HS-5 (cell line): ENCODE measurements at places on chromosomes 6 and 20.

DNA sequence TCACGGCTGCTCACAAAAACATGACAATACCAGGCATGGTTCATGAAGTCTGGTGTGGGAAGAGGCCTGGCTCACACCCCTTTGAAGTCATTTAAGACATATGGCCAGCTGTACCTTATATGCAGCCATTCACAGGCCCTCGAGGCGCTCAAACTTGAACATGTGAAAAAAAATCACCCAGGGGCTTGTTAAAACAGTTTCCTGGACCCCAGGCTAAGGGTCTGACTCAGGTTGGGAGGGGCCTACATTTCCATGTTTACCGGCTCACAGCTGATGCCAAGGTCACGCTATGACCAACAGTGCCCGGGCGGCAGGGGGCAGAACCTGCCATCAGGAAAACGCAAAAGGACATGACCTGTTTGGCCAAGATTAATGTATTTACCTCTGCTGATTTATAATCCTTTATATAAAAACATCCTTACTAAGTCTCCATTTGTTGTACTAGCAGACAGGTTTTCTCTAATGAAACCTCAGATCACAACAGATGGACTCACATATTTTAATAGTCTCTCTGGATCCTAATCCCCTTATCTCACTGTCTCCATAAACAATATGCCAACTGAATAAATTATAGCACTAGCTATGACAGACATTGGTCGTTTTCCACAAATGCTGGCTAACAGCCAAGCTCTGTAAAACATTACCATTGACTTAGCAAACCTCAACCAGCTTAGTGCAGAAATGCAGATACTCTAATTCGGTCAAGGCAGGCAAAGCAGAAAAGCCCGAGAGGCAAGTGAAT is 19.9 kb downstream of the EZR start:
- no peak for DNase-seq

DNA sequence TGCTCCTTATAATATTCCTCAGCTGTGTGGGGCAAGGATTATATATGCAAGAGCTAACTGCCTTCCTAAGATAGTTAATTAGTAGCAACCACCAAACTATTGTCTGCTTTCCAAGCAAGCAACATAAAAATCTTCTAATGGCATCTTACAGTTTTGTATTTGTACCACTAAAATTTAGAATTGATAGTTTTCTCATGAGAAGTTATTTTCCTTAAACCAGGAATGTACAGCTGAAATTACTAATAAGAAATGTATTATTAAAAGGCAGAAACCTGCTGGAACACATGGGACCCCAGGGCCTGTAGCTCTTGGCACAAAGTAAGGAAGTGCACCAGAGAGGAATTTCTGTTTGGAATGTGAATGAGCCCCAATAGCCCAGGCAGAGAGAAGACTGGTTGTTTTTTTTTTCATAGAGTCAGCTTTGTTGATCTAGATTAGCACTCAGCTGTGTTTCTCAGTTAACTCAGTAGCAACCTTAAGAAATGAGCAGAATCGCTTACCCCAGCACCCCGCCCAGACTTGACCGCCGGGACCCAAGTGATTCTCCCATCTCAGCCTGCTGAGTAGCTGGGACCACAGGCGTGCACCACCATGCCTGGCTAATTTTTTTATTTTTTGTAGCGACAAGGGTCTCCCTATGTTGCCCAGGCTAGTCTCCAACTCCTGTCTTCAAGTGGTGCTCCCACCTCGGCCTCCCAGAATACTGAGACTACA is 2.6 kb downstream of the MGME1 start:
- DNase-seq = no peak

GRCh38 chr6:130760006-130760405 is 67.2 kb upstream of the SMLR1 start:
- peak; percentile 22 for DNase-seq

DNA sequence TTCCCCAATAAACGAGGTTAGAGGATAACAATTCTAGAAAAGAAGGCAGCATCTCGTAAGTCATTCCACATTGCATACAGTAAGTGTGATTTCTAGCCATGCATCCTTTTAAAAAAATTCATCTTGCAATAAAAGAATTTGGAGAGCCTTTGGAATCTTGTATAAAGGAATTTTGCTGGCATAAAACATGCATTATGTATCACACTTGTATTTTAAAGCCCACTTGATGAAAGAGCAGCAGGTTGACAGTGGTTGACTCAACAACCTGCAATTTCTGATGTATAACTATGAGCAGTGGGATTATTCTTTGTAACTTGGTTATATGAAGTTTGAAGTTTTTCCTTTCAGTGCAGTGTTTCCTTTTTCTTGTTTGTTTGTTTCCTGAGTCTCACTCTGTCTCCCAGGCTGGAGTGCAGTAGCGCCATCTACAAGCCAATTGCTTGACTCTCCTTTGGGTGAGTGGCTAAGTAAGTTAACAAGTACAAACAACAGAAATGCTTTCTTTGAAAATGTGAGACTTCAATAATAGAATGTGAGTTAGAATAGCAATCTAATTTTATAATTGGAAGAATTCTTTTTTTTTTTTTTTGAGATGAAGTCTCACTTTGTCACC is 39.9 kb downstream of the JARID2 start:
- no peak for DNase-seq

DNA sequence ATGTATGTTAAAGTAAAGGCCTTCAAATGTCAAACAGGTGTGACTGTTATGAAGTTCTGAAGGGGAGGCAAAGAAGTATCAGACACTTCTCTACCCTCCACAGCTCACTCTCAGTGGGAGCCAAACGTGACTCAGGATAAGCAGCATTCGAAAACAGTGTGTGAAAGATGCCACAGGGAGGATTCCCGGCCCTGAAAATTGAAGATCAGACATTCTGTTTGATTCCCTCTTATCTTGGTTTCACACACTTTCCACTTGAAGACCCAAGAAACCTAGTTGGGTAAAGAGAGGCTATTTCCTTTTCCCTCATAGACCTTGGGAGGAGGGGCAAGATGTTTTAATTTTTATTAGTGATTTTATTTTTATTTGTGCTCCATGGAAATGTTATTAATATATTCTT is 164.2 kb upstream of the SUPT3H start:
- no peak for DNase-seq

DNA sequence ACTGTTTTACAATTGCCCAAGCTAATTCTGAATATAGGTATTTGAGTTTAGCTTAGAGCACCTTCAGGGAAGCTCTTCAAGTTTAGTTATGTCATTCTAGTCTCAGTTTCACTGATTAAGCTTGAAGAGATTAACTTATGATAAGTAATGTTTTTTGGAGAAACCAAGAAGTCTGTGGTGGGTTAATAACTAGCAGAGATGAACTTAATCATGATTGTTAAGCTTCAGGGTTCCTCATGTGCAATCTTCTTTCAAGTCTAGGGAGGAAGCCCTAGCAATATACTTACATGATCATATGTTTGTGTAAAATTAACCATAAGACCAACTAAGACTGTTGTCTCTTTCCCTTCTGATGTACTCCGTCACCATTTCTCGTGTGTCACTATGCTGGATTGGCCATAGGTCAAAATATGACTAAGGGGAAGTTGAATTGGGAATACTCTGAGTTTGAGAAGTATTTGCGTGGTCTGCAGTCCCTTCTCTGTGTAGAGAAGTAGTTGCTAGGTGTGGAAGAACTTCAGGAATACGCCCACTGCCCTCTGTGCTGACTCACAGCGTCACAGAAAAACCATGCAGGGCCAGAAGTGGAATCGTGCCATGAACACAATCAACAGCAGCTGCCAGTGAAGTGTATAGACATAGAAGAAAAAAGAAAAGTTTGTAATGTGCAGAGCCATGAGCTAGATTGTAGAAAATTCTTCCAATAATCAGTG is 88.3 kb downstream of the SH3BGRL2 start:
- DNase-seq = peak; percentile 11

DNA sequence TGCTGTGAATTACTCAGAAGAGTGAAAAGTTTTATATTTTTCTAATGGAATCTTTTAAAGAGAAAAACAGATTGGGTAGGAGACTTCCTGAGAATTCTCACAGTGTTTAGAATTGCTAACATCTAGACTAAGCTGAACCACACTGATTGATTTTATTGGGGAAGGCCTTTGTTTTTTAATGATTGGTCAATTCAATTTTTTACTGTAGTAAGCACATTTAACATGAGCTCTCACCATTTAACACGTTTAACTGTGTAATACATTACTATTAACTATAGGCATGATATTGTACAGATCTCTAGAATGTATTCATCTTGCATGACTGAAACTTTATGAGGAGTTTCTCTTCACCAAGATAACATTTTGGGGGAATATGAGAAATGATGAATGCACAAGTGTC is 987.3 kb downstream of the PHF3 start:
- DNase-seq = no peak

DNA sequence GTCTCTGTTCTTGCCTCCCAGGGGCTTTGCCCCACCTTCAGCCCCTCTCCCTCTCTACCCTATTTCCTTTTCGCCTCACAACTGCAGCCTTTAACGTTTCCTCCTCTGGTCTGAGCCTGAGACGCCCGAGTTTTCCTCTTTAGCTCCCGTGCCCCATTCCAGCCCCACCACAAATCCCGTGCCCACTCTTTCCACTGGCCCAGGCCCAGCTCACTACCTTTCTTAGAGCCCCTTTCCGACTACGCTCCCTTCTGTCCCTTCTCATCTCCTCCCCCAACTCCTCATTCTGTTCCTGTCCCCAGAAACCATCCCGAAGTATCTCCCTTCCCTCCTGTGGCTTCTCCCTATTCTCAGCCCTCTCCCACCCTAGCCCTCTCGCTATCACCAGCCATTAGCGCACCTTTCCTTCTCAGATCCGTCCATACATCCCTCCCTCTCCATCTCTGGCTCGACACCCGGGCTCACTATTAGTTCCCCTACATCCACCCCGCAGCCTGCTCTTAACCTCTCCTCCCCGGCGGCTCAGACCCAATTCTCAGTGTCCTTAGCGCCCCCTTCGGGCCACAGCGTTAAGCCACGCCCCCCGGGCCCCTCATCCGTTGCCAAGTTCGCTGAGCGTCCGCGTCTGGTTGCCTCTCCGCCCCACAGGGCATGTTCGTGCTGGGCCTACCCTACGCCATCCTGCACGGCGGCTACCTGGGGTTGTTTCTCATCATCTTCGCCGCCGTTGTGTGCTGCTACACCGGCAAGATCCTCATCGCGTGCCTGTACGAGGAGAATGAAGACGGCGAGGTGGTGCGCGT is 2.7 kb downstream of the SLC32A1 start:
- no peak for DNase-seq

DNA sequence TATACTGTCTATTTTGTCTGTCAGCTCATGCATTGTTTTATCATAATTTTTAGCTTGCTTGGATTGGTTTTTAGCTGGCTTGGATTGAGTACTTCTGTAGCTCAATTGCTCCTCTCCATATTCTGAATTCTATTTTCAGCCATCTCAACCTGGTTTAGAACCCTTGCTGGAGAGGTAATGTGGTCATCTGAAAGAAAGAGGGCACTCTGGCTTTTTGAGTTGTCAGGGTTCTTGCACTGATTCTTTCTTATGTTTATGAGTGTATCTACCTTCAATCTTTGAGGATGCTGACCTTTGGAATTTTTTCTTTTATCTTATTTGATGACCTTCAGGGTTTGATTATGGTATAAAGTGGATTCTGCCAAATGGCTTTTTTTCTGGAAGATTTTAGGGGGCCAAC is 632.7 kb upstream of the ID4 start:
- DNase-seq = no peak

GRCh38 chr20:19947611-19948264 is 69.4 kb upstream of the NAA20 start:
- DNase-seq = peak; percentile 9

GRCh38 chr20:42419814-42420532 is 769.7 kb downstream of the PTPRT start:
- DNase-seq = no peak

DNA sequence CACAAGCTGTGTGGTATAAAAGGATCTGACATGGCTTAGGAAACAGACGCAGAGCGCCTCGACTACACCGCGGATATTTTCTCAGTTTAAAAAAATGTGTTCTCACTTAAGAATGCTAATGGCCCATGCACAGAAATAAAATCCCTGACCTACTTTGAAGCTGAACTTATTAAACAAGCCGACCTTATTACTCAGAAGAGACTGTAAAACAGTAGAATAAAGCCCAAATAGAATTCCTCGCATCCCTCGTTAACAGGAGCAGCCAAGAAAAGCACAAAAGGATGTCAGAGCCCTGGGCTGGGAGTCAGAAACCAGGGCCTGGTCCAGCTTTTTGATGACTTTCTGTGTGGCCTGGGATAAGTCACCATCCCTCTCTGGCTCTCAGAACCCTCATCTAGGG is 489.3 kb downstream of the PTPRT start:
- no peak for DNase-seq

DNA sequence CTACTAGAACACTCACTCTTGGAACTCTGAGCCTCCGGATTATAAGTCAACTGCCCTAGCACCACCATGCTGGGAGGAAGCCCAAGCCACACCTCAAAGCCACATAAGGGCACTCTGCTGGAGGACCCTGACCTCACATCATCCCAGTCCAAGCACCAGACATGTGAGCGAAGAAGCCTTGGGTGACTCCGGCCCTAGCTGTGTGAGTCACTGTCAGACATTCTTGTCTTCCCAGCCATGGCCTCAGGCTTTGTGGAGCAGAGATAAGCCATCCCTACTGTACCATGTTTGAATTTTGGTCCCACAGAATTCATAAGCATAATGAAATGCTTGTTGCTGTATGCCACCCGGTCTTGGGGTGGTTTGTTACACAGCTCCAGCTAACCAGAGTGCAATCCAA is 247.7 kb downstream of the SOD2 start:
- no peak for DNase-seq

DNA sequence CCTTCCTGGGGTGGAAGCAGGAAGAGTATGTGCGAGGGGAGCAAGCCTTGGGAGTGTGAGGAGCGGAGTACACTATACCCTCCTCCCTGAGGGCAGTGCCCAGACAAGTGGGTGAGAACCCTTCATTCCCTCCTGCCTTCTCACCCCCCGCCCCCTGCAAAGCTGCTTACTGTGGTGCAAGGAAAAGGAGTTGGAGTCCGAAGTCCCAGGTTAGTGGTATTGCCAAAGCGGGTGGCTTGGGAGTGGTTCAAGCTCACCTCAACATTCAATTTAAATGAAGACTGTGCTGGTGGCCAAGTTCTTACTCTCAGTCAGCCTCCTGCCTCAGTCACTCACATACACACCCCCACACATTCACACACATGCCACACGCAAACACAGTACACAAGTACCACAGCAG is 74.7 kb upstream of the PRDM1 start:
- no peak for DNase-seq

DNA sequence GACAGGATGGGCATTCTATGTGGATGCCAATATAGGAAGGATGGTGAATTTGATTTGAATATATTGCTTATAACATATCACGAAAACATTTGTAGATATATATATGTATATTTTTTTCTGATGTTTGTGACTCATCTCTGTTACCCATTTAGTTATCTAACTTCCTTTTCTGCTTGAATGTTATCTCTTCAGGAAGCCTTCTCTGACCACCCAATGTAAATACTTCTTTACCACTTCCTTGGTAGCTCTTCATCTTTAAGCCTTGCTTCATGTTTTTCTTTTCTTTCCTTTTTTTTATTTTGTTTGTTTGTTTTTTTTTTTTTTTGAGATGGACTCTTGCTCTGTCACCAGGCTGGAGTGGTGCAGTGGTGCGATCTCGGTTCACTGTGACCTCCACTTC is 260.5 kb upstream of the EPHA7 start:
- no peak for DNase-seq
